Stimulated activated CD8-positive, alpha-beta memory T cell treated with anti-CD3 and anti-CD28 coated beads, Interleukin-4, amount 100 ng/mL, for 4 hours (primary cell): ENCODE measurements at places on chromosomes 7 and 10.

DNA sequence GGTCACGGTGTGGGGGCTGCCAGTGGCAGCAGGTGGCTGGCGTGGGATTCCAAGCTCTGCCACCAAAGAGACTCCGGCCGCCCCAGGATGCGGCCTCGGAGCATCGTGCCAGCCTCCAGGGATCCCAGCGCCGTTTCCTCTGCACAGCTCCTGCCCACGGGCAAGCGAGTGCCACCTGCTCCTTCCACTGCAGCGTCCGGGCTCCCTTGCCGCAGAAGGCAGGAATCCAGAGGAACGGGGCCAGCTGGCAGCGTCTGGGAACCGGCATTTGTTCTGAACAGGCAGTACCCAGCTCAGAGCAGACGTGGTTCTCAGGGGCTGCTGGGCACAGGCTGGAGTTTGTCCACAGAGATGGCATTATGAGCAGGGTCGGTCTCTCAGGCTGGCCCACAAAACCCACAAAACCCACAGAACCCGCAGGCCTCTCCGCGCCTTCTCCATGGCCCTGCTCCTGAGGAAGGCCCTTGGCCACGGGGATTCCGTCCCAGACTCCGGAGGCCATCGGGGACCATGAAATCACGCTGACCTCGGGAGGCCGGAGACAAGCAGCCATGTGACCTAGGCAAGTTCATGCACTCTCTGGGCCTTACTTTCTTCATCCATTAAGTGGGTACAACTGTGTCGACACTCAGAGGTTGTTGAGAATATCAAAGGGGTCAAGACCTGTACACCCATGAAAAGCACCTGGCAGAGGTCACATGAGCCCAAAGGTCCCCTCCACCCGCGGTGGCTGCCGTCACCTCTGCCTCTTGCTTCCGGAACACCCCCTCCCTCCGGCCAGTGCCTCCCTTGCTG lies 72.1 kb upstream of the TNRC18 start:
- DNase-seq, result no peak

DNA sequence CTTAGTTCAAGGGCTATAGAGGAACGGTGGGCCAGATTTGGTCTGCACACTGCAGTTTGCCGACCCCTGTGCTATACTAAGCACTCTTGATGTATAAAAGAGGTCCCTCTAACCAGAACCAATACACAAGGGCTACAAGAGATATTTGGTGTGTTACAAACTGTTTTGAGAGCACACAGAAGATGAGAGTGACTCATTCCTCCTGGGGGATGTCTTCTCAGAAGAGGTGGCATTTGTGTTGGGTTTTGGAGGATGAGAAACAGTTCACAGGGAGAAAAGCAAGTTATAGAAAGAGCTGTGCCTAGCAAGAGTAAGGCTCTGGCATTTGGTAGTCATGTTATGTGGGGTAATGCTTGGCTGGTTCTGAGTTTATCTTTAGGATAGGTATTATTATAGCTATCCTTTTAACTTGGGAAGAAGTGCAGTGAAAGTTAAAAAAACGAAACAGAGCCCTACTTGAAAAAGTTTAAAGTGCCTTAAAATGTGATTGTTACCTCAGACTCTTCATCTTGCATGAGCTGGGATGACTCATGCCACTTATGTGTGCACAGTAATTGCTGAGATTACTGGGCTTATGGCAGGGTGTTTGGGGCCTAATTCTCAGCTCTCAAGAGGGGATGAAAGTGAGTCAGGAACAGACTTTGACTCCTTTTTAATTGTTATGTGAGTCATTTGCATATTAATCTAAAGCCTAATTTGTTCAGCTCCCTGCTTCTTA lies 160.4 kb downstream of the KIF20B start:
- DNase-seq, result no peak

DNA sequence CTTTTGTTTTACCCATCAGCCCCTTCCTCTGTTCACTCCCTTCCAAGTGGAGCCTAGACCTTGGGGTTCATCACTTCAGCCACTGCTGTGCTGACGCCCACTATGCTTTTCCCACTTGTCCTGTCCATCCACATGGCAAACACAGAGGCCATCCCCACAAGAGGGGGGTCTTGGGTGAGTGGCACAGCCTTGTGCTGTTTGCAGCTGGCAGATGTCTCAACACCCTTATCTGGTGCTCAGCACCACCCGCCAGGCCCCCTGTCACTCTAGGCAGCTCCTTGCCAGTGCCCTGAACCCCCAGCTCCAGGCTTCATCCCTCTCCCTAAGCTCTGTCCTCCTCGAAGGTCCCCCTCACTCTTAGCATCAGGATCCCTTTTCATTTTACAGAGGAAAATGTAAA lies 13.1 kb downstream of the BLVRA start:
- no peak for DNase-seq

GRCh38 chr10:114327537-114328440 lies 76.5 kb downstream of the AFAP1L2 start:
- no peak for DNase-seq

DNA sequence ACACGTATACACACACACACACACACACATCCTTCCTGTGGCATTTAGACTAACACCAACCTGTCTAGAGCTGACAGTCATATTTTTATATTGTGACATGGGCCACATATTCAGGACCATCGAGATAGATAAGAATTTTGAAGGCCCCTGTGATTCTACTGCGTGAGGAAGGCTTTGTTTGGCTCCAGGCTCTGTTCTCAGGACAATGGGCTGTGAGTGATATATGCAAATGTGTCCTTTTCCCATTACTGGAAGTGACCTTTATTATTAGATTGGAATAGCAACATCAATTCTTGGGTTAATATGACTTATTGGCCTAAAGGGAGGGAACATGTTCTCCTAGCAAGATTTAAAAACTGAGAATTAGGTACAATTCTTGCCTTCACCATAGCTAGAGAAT lies 156.1 kb downstream of the SPAG6 start:
- DNase-seq, result no peak
